ENCODE measurements at places on chromosomes 6 and 20. TPM values are rescaled to one million over a fixed set of nuclear protein-coding genes. Genes with fewer than 3 reads are reported as not detected.

Gene LSM14B
- polyA plus RNA-seq: 75.7 TPM

Gene RBBP8NL
- polyA plus RNA-seq: 0.68 TPM

Gene TMC2
- polyA plus RNA-seq: not detected

Gene DUSP15
- 1.1 TPM for polyA plus RNA-seq

Gene ZNF334
- polyA plus RNA-seq: not detected

Gene GABRR1
- 0.44 TPM for polyA plus RNA-seq

Gene KLHDC3
- polyA plus RNA-seq: 199 TPM

Gene F13A1
- 42.2 TPM for polyA plus RNA-seq

Gene NKX2-2
- polyA plus RNA-seq: 0.07 TPM

Gene IRF4
- polyA plus RNA-seq: 0.43 TPM

Measured in muscle of arm (tissue), 14 donors.